ENCODE measurements at places on chromosomes 7 and 10.

GRCh38 chr7:125984795-125985194 is 1055.2 kb upstream of the POT1 start:
- DNase-seq = no peak

GRCh38 chr7:107212725-107213124 is 43.9 kb downstream of the HBP1 start:
- no peak for DNase-seq

DNA sequence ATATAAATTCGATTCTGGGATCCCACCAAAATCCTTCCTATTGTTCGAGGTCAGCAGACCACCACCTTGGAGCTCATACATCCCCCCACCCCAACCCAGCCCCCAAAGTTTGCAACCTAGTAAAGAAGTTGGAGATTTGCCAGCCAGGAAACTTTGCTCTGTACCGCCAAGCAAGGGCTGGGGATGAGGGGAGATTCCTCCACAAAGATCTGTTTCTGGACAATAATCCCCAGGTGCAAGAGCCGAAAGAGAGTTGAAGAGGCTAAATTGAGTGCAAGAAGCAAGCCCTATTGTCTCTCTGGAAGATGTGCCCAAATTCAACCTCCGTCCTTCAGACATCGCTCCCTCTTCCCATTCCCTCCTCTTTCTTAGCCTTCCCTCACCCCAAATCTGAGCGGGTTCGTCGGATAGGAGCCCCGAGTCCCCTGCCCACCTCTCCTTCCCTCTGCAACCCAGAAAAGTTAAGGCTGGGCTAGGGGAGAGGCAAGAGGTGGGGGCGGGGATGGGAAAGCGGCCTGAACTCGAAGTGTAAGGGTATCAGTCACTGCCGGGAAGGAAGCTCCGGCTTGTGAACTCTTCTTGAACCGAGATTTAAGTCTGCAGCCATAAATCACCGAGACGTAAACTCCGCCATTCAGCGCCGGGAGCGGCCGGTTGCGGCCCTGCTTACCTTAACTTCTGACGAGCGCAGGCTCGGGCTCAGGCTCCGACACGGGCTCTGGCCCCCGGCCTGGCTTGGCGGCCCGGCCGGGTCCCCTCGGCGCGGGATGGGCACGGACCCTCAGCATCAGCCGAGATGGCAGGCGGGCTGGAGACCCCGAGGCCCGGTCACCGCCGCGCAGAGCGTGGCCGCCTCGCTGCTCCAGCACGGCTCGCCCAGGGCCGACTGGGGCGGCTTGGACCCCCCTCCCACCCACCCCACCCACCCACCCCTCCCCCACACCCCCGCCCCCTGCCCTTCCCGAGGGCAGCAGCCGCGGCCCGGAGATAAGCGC is 10.8 kb upstream of the HOXA2 start:
- peak; percentile 41 for DNase-seq

GRCh38 chr10:89274928-89275327 is 23.4 kb upstream of the LIPA start:
- no peak for DNase-seq

GRCh38 chr10:10213237-10213636 is 804.4 kb upstream of the CELF2 start:
- no peak for DNase-seq

GRCh38 chr10:112634096-112634830 is 187.2 kb downstream of the VTI1A start:
- DNase-seq = no peak

GRCh38 chr10:130357951-130358350 is 221.8 kb downstream of the GLRX3 start:
- DNase-seq = no peak

DNA sequence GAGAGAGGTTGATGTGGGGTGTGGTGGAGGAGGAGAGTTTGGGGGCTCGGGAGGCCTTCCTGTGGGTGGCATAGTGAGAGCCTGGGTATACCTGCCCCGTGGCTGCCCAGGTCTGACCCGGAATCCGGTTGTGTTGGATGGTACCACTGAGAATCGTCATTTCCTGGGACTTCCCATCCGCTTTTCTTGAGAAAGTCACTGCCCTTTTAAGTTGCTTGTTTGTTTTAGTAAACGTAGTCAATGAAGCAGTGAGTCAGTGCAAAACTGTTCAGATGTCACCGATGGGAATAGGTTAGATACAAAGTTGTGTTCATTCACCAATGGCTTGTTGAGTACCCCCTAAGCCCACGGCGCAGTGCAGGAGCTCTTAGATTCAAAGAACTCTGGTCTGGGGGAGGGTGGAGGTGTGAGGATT is 285.8 kb downstream of the CAMK1D start:
- no peak for DNase-seq

DNA sequence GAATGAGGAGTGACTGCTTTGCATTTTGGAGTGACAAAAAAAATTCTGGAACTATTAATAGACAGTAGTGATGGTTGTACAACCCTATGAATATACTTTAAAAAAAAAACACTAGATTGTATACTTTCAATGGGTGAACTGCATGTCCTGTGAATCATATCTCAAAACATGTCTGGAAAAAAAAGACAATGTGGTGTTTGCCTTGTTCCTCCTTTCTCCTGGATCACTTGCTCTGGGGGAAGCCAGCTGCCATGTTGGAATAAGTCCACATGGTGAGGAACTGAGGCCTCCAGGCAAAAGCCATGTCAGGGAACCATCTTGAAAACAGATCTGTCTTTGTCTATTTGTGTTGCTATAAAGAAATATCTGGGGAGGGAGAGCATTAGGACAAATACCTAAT is 39.5 kb upstream of the YAE1 start:
- no peak for DNase-seq

DNA sequence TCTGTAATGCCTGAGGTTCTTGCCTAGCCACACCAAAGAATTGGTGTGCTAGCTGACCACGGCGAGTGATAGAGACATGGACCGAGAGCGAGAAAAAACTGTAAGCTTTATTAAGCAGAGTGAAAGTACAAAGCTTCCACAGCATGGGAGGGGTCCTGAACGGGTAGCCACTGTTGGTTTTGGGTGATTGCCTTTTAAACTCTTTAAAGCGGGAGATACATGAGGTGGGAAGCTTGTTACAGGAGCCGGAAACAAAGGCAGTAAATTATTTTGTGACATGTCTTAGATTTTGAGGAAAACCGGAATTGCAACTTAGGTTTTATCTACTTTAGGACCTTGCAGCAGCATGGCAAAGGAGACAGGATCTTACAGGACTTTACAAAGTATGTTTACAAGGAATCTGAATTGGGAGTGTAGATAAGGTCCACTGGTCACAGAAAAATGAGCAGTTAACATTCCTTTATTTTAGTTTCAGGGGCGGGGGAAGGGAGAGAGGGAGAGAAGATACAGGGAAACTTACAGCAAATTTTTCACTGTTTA is 252.7 kb upstream of the MBL2 start:
- no peak for DNase-seq

- DNase-seq = no peak
Observed at GRCh38 chr7:141702047-141702567, at the start of gene DENND11. Gene DENND11, minus strand, starts transcription at chr7:141702166. Its CDS starts 13 bp downstream, at chr7:141702153.

DNA sequence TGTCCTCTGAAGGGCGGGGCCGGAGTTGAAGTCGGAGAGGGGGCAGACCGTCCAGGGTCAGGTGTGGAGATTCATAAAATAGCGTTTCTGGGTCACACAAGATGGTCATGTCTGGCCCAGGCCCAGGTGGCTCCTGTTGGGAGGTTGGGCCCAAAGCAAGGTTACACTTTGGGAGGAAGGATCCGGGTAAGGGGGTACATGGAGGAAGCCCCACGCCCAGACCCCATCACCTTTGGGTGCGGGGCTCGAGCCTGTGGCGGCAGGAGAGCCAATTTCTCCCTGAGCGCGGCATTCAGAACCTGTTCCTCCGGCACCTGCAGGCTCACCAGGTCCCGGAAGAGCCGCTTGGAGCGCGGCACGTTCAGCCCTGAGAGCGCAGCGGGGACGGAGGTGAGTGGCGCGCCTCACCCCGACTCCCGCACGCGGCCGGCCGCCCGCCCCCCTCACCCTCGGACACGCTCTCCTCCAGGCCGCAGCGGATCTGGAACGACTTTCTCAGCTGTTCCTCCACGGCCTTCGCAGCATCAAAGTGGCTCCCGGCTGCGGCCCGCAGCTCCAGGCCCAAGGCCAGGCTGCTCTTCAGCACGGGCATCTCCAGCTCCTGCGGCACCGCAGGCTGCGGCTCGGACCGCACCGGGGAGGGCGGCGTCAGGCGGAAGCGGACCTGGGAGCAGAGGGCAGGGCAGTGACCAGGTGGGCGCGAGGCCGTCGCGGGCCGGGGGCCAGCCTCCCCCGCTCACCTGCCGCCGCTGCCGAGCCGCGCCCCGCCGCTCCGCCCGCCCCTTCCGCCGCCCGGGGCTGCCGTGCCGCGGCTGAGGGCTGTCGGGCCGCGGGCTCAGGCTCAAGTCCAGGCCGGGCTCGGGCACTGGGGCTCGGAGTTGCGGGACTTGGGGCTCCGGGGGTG is 644 bp downstream of the PPP1R35 start:
- peak; percentile 35 for DNase-seq

GRCh38 chr7:157785486-157786186 is 448.8 kb downstream of the DNAJB6 start:
- DNase-seq = no peak

DNA sequence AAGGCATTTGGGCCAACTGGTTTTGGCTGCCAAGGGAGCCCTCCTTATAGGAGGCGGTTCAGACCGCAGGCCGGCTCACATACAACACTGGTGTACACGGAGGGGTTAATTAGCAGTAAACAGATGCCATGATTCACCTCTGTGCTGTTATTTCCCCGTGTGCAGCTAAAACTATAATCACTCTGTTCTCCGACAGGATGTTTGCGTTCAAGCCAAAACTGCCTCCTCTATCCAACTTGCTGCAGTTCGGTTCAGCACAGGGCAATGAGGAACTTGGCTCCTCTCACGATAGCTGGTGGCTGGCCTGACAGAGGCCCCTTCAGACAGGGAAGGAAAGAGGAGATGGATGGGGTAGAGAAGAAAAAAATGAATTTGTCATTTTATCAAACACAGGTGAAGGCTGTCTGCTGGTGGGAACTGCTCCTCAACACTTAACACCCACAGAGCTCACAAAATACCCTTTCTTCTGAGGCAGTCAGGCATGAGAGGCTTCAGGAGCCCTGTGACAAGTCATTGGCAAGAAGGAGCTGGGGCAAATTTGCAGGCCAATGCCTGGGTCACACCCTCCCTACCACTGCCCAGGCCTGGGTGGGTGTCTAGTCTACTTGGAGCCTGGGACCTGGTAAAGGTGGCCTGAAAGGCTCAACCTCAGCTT is 24.0 kb downstream of the KCNMA1 start:
- no peak for DNase-seq

DNA sequence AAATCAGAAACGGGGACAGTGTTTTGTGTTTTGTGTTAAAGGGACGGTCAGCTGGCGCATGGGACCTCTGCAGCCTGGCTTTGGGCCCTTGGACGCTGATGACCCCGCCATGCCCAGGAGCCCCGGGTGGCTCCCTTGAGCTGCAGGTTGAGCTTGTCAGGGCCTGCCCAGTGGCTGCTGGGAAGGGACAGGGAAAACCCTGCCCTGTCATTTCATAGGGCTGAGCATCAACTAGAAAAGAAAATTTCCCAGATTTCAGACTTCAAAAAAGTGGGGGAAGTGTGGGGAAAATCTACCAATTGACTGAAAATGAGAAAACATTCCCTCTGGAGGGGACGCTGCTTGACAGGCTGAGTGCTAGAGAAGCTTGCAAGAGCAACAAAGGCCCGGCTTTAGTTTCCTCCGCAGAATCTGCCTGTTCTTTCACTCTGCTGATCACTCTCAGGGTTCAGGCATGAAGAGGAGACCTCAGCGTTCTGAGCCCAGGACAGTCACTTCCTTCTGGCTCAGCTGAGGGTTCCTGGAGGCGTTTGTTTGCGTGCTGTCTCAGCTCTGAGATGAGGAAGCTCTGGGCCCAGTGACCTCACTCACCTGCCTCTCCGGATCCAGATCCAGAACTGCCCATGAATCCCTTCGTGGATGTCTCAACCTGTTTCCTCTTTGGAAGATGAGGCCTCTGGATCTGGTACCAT is 18.6 kb upstream of the DNAJB6 start:
- DNase-seq = no peak

DNA sequence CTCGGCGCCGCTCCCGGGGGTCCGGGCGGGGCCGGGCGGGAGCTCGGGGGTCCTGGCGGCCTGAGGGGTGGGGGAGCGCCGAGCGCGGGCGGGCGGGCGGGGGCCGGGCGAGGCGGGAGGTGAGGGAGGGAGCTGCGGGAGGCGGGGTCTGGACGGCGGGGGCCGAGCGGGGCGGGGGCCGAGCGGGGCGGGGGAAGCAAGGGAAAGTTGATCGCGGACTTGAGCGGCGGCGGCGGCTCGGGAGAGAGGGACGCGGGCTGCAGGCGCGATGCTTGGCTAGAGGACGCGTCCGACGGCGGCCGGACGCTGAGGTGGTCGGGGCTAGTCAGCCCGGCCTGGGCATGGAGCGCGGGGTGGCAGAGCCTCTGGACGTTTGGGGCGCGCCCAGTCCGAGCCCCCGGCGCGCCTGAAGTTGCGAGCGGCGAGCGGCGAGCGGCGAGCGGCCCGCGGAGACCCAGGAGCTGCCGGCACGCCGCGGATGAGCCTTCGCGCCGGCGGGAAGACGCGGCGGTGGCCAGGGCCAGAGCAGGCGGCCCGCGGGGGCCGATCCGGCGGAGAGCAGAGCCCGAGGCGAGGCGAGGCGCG is at the start of gene CDH23:
TSS of gene CDH23 (plus strand) at position 210 of the 585 bp plus-strand sequence. CDS start 42,912 bp downstream, outside the sequence.
- no peak for DNase-seq

DNA sequence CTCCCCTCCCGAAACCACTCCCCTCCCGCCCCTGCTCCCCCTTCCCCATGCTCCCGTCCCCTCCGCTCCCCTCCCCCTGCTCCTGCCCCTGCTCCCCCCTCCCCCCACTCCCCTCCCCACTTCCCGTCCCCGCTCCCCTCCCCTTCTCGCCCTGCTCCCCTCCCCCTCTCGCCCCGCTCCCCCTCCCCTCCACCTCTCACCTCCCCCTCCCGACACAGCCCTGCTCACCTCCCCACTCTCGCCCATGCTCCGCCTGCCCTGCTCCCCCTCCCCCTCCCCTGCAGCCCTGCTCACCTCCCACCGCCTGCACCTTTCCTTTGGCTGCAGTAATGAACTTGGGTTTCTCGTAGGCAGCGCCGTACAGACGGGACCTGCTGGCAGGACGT is 49.9 kb upstream of the NKX6-2 start:
- DNase-seq = no peak

DNA sequence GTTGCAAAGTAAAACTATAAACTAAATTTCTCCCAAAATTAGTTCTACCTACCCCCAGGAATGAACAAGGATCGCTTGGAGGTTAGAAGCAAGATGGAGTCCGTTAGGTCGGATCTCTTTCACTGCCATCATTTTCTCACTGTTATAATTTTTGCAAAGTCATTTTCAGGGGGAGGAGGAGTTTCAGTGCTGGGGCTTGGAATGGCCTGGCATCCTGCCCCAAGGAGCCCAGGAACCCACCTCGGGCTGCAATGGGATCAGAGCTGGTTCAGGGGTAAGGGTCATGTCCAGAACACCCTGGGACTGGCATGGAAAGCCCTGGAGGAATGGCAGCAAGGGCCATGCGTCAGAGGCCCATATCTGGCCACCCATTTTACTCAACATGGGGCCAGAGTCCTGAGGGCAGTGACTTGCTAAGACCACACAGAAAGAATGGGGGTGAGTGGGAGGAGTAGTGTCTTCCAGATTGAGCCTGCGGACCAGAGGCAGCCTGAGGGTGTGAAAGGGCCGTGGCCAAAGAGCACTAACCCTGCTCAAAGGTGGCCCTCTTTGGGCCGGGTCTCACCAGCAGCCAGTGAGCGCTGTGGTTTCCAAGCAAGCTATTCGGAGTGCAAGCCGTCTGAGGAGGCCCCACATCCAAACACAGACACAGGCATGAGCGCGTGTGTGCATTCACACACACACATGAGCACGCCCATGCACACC is 31.8 kb downstream of the GPRIN2 start:
- DNase-seq = no peak

- DNase-seq = no peak
Observed at GRCh38 chr10:119724593-119725516, 995 bp upstream of the INPP5F start.

- DNase-seq = no peak
Observed at GRCh38 chr7:130988443-130988842, 254.4 kb upstream of the KLF14 start.
